ENCODE measurements at places on chromosomes 12 and 14.

- DNase-seq = no peak
Measured at GRCh38 chr14:61549425-61549824, 145.9 kb upstream of the HIF1A start.

DNA sequence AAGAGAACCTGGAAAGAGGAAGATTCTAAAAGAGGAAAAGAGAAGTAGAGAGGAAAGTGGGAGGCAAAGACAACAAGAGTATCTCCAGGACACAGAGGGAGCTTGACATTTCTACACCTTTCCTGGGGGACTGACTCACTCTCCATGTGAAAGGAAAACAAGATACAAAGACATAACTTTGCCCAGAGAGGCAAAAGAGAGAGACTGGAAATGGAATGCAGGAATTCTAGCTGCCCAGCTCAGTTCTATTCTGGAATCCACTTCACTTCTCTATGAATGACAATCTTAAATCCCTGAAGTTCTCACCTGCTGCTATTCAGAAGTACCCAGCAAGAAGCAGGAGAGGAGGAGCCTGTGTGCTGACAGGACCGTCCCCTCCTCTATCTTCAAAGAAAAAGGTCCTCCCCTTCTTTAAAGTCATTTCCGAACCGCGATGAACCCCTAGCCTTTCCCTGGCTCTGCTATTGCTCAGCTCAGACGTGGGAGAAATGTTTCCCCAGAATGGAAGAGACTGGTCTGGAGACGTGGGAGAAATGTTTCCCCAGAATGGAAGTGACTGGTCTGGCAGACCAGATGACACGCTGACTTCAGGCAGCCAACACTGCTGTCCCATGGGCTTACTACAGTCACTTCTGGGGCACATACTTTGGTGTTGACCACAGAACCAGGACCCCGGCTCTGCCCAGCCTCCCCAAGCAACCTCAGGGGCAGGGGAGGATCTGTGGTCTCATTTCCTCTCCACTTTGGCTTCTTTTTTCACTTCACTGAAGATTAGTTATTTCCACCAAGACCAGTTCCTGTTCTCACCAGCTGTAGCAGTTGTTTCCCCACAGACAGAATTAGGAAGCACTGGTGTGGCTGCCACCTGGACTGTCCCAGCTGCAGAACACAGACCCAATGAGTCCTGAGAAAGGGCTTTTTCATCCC, 8.3 kb downstream of the FMNL3 start:
- peak; percentile 58 for DNase-seq

DNA sequence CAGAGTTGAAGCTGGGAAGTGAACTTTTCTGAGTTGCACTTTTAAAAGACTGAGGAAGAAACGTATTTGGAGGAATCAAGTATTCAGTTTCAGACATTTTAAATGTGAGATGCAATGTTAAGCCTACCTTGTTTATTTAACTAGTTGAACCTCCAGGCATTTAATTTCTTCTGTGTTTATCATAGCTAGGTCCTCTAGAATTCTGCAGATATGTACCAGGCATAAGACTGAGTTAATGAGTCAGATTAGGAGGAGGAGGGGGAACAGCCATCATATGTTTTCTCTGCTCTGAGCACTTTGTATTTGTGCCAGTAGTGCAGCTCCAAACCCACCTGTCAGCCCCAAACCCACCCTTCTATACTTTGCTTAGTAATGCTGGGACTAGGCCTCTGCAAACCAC, 16.4 kb upstream of the SAMD4A start:
- no peak for DNase-seq

DNA sequence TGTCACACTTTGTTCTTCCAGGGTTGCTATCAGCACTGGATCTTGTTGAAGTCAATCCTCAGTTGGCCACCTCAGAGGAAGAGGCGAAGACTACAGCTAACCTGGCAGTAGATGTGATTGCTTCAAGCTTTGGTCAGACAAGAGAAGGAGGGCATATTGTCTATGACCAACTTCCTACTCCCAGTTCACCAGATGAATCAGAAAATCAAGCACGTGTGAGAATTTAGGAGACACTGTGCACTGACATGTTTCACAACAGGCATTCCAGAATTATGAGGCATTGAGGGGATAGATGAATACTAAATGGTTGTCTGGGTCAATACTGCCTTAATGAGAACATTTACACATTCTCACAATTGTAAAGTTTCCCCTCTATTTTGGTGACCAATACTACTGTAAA, 23.7 kb downstream of the VTI1B start:
- peak; percentile 61 for DNase-seq

DNA sequence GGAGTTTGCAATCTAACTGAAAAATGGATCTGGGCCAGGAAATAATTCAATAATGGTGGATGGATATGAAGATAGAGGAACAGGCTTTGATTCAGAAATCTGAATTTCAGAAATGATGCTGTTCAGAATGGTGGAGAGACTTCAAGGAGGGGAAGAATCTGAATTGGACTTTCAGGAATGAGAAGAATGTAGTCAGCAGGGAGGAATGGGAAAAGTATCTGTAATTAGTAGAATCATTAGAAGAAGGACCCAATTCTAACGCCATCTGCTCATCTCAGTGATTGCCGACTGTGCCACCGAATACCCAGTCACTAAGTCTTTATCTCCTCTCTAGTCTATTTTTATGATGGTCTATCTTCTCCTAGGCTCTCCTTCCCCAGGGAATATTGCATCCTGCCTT, 363.2 kb downstream of the GALC start:
- no peak for DNase-seq

- peak; percentile 16 for DNase-seq
Measured at GRCh38 chr12:120998435-120998834, 17.9 kb downstream of the C12orf43 start.

GRCh38 chr12:108634341-108634751, 652 bp upstream of the SELPLG start:
- DNase-seq = no peak

All from fibroblast of the aortic adventitia (primary cell).